ENCODE measurements at places on chromosomes 6 and 20. TPM values are rescaled to one million over a fixed set of nuclear protein-coding genes. Genes with fewer than 3 reads are reported as not detected.

The SLC17A2 gene
- 23.3 TPM for total RNA-seq

The EFCAB8 gene
- total RNA-seq: 0.21 TPM

The PHACTR3 gene
- total RNA-seq: 0.24 TPM

The ARFGEF3 gene
- total RNA-seq: 0.07 TPM

The PFDN4 gene
- total RNA-seq: 6.6 TPM

The RBPJL gene
- not detected for total RNA-seq

The FAM184A gene
- 3.5 TPM for total RNA-seq

The SALL4 gene
- total RNA-seq: 0.43 TPM

The COL20A1 gene
- total RNA-seq: not detected

The GSTA1 gene
- total RNA-seq: 19.7 TPM

The PRL gene
- total RNA-seq: not detected

The ABCF1 gene
- total RNA-seq: 24.9 TPM

GRCh38 chr6:110269623-110270022 lies 88.5 kb downstream of the METTL24 start:
- no peak for DNase-seq

GRCh38 chr6:170230520-170231292 lies 60.2 kb downstream of the DLL1 start:
- peak; percentile 42 for DNase-seq

GRCh38 chr6:121664158-121664557 lies 228.7 kb downstream of the GJA1 start:
- DNase-seq: no peak

- DNase-seq: no peak
Observed at GRCh38 chr6:67896476-67896875, 738.6 kb upstream of the ADGRB3 start.

GRCh38 chr6:154503658-154504057 lies 6.8 kb downstream of the CNKSR3 start:
- no peak for DNase-seq

GRCh38 chr20:36908603-36909002 lies 32.7 kb downstream of the TLDC2 start:
- no peak for DNase-seq

GRCh38 chr6:124443541-124443940 lies 518.7 kb upstream of the RNF217 start:
- DNase-seq: no peak

DNA sequence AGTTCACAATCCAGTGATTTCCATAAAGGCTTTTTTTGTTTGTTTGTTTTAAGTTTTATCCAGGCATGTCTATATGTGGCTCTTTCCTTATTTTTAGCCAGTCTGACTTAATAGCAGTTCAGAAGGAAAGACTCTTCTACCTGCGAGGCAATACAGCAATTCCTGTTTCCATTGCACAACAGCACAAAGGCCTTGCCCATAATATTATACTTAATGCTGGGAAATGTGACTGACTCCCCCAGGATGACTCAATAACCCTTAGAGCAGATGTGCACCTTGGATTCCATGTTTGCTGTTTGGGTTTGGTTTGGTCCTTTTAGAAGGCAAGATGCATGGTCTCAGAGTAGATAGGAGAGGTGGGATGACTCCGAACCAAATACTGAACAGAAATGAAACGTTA lies 184.1 kb downstream of the MTFR2 start:
- DNase-seq: no peak

GRCh38 chr6:57342148-57342669 lies 24.8 kb downstream of the PRIM2 start:
- DNase-seq: no peak

GRCh38 chr6:10441004-10441654 lies 26.3 kb upstream of the TFAP2A start:
- no peak for DNase-seq

- DNase-seq: no peak
Observed at GRCh38 chr20:24762791-24763350, 186.2 kb upstream of the CST7 start.

DNA sequence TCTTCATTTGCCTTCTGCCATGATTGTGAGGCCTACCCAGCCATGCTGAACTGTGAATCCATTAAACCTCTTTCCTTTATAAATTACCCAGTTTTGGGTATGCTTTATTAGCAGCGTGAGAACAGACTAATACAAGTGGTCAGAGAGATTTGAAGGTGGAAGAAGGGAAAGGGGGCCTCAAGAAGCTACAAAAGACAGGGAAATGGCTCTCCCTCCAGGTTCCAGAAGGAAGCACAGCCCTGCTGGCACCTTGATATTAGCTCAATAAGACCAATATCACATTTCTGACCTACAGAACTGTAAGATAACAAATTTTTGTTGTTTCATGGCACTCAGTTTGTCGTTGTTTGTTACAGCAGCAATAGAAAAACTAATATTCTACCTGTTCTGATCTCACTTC lies 536.5 kb upstream of the MARCKS start:
- DNase-seq: no peak

GRCh38 chr6:74073999-74074398 lies 378.0 kb downstream of the CD109 start:
- no peak for DNase-seq

DNA sequence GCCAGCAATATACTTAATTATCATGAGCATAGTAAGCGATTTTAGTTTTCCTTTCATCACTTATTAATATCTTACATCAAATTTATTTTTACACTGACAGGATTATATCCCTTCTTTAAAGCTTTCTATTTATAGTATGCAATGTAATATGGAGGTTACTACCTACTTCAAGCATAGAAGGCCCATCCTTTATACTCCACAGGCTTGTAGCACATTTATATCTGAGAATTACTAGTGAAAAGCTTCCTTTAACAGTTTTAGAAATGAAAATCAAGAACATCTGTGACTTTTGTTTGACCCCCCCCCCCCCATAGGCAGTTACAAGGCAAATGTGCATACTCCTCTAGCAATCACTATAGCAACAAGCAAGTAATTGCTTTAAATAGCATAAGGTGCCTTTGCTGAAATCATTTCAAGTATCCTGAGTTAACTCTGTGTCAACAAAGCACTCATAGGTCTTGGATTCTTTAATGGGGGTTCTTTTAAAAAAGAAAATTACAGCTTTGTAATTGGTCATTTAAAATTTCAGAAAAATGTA lies 917.7 kb downstream of the PHF3 start:
- no peak for DNase-seq

DNA sequence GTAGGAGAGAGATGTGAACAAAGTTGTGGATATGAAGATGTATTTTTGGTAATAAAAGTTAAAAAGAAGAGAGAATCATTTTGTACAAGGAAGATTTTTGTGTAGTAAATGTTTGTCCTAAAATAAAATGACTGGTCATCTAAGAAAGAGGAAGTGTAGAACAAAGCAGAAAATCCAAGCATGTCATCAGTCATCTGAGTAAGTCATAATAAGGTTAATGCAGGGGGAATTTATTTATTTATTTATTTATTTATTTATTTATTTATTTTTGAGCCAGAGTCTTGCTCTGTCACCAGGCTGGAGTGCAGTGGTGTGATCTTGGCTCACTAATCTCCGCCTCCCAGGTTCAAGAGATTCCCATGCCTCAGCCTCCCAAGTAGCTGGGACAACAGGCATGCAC lies 15.7 kb upstream of the CGA start:
- no peak for DNase-seq

DNA sequence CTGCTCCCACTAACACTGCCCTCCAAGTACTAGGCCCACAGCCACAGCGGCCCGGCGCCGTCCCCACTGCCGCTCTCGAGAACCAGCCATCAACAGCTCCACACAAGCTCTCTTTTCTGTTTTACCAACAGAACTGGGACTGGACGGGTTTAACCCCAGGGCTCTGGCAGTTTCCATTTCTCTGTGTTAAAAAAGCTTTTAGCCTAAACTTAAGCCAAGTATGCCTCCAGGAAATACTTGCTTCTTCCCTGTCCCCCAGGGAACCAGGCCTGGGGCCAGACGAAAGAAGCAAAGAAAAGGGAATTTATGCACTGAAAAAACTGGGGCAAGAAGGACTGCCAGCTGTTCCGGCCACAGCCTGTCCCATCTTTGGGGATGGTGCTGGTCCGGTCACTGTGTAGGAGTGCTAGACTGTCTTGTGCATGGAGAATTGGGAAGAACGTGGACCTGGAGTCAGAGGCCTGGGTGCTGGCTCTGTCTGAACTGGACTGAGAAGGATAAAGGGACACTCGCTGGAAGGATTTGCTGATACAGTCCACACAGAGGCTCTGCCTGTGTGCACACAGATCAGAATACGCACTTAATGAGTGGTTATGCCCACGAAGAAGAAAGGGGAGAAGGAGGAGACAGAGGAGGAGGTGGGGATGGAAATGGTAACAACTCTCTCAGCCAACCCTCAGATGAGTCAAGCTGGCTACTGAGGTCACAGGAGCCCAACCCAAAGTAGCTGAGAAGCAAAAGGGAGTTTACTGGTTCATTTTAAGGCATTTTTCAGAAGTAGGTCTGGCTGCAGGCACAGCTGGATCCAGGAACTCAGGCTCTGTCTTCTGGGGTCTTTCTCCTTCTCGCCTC lies 254.4 kb upstream of the PMEPA1 start:
- DNase-seq: no peak

GRCh38 chr20:18858816-18859215 lies 45.2 kb downstream of the SCP2D1 start:
- DNase-seq: no peak

Data from right lobe of liver (tissue), 6 donors.